Effector memory CD4-positive, alpha-beta T cell (primary cell): ENCODE measurements at places on chromosomes 7 and 10.

DNA sequence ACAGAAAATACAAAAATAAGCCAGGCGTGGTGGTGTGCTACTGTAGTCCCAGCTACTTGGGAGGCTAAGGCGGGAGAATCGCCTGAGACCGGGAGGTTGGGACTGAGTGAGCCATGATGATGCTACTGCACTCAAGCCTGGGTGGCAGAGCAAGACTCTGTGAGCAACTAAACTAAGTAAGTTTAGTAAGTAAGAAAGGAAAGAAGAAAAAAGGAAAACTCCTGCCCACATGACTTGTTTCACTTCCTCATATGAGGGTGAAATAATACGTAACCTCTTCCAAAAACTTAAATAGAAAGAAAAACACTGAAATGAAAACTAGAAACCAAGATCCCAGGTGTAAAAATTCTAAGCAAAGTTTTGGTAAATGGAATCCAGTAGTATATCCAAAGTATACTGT, 79.6 kb downstream of the LARP4B start:
- H3K36me3 ChIP-seq: peaks cover 6% of the 10 kb centered on the region
- H3K4me1 ChIP-seq: no peaks in the 10 kb centered on the region
- H3K27me3 ChIP-seq: no peaks in the 10 kb centered on the region
- H3K4me3 ChIP-seq: no peak overlapping the region

DNA sequence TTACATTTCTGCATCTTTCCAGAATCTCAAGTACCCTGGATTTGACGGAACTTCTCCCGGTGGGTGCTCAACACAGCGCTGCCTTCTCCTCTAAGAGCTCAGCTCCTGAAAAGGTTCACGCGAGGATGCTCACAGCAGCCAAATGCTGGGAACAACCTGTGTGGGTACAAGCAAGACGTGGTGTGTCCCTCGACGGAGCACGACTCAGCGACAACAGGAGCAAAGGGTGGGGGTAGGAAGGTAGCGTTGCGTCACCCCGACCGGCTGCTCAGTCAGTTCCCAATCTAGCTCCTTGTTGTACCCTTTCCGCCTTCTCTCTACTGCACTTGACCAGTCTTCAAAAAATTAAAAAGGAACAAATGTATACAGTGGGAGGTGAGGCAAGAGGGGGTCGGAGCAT, 117.3 kb downstream of the PTPRN2 start:
- no peaks in the 10 kb centered on the region for H3K4me1 ChIP-seq
- H3K4me3 ChIP-seq: no peak overlapping the region
- no peaks in the 10 kb centered on the region for H3K27me3 ChIP-seq
- H3K27ac ChIP-seq: no peak overlapping the region

DNA sequence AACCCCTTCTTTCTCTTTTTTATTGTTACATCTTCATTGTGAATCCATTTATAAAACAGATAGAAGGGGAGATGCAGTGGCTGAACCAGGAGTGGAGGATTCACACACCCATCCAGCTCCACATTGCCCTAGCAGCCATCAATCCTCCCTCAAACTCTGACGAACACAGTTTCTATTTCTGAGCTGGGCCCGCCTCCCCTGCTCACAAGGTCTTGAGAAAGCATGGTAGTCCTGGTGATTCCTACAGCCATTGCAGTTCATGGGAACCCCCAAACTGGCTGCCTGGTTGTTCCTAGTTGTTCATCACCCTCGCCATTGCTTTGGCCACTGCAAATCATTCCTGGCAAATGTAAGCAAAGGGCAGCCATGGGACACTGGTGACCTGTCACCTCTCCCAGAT, 258.5 kb upstream of the AOAH start:
- H3K27me3 ChIP-seq: no peaks in the 10 kb centered on the region
- DNase-seq: no peak
- no peak overlapping the region for H3K4me3 ChIP-seq
- H3K36me3 ChIP-seq: no peaks in the 10 kb centered on the region

- DNase-seq: no peak
- H3K4me1 ChIP-seq: no peaks in the 10 kb centered on the region
- H3K27ac ChIP-seq: no peak overlapping the region
- H3K27me3 ChIP-seq: no peaks in the 10 kb centered on the region
- H3K36me3 ChIP-seq: no peaks in the 10 kb centered on the region
Observed at GRCh38 chr7:77222065-77222464, 22.4 kb upstream of the FGL2 start.

GRCh38 chr10:49144058-49144720, 10.4 kb upstream of the FAM170B start:
- no peak overlapping the region for H3K27ac ChIP-seq
- H3K27me3 ChIP-seq: no peaks in the 10 kb centered on the region
- no peak overlapping the region for H3K4me3 ChIP-seq
- H3K36me3 ChIP-seq: no peaks in the 10 kb centered on the region
- H3K4me1 ChIP-seq: no peaks in the 10 kb centered on the region

- peaks cover 19% of the 10 kb centered on the region for H3K4me1 ChIP-seq
- peak within 1 kb of the TSS; percentile 36 for H3K4me3 ChIP-seq
- no peak for DNase-seq
- no peak within 1 kb of the TSS for H3K27ac ChIP-seq
- no peaks in the 10 kb centered on the region for H3K36me3 ChIP-seq
Observed at GRCh38 chr10:103276896-103277712, at the start of gene INA. INA (plus strand) TSS chr10:103277138; CDS start chr10:103277212, 74 bp downstream.

GRCh38 chr10:87979847-87980246, 116.4 kb downstream of the PTEN start:
- no peaks in the 10 kb centered on the region for H3K36me3 ChIP-seq
- DNase-seq: no peak
- no peaks in the 10 kb centered on the region for H3K27me3 ChIP-seq
- no peak overlapping the region for H3K27ac ChIP-seq

DNA sequence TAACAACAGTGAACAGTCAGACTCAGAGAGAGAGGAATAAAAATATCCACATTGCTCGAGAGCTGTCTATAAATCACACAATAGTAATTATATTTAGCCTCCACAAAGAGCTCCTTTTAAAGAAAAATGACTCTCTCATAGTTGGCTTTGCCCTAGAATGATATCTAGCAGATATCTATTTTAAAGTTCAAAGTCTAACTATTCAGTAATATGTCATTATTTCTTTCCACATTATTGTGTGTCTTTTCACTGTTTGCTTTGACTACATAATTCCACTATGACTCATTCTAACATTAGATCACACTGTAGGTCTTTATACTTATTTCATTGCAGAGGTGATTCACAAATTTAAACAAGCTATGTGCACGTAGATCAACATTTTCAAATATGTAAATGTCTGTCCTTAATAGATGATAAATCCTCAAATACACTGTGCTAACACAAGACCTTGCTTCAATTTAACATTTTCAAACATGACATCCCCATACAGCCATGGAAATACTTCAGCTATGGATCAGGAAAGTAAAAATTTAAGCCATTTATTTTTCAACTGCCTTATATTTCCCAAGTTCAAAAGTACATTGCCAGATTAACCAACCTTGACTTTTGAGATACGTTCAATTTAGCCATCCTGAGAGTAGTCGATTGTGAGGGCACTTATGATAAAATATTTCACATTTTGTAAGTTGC, 99.9 kb upstream of the AKR1E2 start:
- no peak overlapping the region for H3K4me3 ChIP-seq
- no peak for DNase-seq
- no peaks in the 10 kb centered on the region for H3K36me3 ChIP-seq
- H3K27me3 ChIP-seq: no peaks in the 10 kb centered on the region

DNA sequence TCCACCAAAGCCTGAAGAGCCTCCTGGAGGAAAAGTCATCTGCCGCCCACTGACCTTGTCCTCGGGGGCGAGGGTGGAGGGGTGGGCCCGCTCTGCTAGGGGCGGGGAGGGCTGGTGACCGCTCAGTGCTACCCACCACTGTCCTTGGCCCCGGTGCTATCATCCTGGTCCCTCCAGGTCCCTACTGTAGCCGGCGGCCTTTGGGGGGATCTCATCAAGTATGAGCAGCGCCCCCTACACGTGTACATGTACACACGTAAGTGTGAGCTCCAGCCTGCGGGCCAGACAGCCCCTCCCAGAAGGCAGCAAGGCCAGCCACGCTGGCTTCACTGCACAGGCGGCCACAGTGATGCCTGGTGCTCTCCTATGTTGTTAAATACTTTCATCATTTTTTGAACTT, 19.6 kb downstream of the TTYH3 start:
- no peaks in the 10 kb centered on the region for H3K36me3 ChIP-seq
- no peaks in the 10 kb centered on the region for H3K27me3 ChIP-seq
- H3K27ac ChIP-seq: no peak overlapping the region
- no peak overlapping the region for H3K4me3 ChIP-seq
- no peaks in the 10 kb centered on the region for H3K4me1 ChIP-seq
- no peak for DNase-seq

GRCh38 chr10:103923502-103923901, 5.5 kb upstream of the STN1 start:
- no peaks in the 10 kb centered on the region for H3K36me3 ChIP-seq
- H3K27me3 ChIP-seq: no peaks in the 10 kb centered on the region
- no peak overlapping the region for H3K4me3 ChIP-seq
- DNase-seq: no peak

DNA sequence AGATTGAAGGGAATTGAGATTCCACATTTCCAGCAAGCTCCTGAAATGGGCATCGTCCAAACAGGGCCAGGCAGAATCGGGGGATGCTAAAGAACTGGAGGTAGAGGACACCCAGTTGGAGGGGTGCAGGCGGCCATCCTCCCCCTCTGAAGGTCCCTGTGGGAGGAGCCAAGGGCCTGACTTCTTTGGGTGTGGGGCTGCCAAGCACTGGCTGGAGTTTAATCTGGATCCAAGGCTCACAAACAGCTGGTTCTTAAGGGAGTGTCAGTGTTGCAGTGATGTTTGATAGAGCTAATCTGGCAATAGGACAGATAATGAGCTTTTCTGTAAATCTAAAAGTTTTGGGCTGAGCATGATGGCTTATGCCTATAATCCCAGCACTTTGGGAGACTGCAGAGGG, 20.8 kb downstream of the TSPAN14 start:
- no peaks in the 10 kb centered on the region for H3K27me3 ChIP-seq
- DNase-seq: no peak
- H3K4me3 ChIP-seq: no peak overlapping the region
- peaks cover 29% of the 10 kb centered on the region for H3K36me3 ChIP-seq
- peaks cover 60% of the 10 kb centered on the region for H3K4me1 ChIP-seq
